ENCODE measurements at places on chromosomes 7 and 10. TPM values are rescaled to one million over a fixed set of nuclear protein-coding genes. Genes with fewer than 3 reads are reported as not detected.
A peak's percentile ranks its signal among the peaks of the same experiment; 100 is the strongest.

DNA sequence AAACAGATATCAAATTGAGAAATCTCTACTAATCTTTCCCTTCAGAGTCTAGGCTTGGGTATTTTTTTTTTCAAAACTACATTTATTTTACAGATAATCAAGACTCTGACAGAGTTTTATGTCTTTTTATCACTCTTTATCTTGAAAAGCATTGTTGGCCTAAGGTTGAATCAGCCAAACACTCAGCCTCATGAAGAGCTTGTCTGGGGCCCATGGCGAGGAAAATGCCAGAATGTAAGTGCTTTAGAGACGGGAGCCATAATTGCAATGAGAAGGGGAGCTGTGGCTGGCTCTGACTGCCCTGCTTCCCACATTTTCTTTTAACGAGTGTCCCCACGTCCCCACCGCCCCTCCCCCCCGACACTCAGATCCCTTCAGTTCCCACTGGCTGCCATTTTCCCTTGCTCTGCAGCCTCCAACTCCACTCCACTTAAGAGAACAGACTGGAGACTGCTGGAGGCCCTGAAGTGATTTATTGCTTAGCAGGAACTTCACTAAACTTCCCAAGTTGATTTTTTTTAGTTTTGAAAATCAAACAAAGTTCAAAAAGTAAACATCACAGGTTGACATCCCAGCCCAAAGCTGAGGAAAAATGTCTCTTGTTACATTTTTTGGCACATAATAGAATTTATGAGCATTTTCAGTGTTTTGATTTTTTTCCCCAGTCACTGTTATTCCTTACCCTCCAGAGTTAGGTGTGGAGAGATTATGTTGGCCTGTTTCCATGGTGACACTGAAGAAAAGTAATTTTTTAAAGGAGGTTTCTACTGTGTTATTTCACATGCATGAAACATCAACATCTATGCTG lies 637.5 kb upstream of the GALNT17 start:
- no peaks in the 10 kb centered on the region for H3K4me1 ChIP-seq
- H3K27ac ChIP-seq = no peak overlapping the region
- no peaks in the 10 kb centered on the region for H3K27me3 ChIP-seq
- no peak for DNase-seq
- H3K36me3 ChIP-seq = no peaks in the 10 kb centered on the region
- no peak overlapping the region for H3K4me3 ChIP-seq

SLC18A3 gene
- total RNA-seq = not detected

DNA sequence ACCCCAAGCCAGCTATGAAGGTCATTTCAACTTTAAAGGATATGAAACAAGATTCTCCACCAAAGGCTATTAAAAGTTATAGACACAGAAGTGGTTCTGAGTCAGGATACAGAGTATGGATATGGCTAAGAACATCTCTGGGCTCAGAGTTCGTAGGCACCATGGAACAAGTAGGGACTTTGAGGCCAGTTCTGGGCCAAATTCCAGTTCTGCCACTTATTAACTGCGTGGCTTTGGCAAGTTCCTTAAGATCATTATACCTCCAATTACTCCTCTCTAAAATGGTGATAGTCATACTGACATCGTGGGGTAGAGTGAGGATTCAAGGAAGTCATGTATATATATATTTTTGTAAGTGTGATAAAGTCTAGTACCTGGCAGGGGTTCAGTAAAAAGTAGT lies 105.8 kb upstream of the NFE2L3 start:
- no peak overlapping the region for H3K27ac ChIP-seq
- H3K27me3 ChIP-seq = no peaks in the 10 kb centered on the region
- no peaks in the 10 kb centered on the region for H3K36me3 ChIP-seq

- no peak overlapping the region for H3K27ac ChIP-seq
- no peaks in the 10 kb centered on the region for H3K27me3 ChIP-seq
- H3K36me3 ChIP-seq = no peaks in the 10 kb centered on the region
- H3K4me1 ChIP-seq = no peaks in the 10 kb centered on the region
- DNase-seq = no peak
- no peak overlapping the region for H3K4me3 ChIP-seq
These were observed 156.7 kb upstream of the TCF7L2 start for GRCh38 chr10:112793202-112793921.

DNA sequence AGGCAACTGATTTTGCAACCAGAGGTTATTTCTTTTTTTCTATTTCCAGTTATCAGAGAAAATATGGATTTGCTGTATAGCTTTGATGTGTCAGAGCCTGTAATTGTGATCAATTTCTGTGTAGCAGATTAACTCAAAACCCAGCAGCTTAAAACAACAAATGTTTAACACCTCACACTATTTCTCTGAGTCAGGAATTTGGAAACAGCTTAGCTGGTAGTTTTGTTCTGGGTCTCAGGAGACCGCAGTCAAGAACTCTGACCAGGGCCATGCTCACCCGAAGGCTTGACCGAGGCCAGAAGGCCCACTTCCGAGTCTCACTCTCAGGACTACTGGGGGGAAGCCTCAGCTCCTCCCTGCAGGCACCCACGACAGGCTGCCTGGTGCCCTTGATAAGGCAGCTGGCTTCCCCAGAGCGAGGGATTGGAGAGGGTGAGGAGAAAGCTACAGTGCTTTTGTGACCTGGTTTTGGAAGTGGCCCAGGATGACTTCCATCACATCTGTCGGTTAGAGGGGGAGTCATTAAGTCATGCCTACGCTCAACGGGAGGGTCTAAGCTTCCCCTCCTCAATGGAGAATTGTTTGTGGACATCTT lies 105.7 kb upstream of the SHH start:
- no peaks in the 10 kb centered on the region for H3K4me1 ChIP-seq
- H3K27ac ChIP-seq = no peak overlapping the region
- no peaks in the 10 kb centered on the region for H3K27me3 ChIP-seq
- DNase-seq = no peak

HPSE2 gene
- not detected for total RNA-seq

DNA sequence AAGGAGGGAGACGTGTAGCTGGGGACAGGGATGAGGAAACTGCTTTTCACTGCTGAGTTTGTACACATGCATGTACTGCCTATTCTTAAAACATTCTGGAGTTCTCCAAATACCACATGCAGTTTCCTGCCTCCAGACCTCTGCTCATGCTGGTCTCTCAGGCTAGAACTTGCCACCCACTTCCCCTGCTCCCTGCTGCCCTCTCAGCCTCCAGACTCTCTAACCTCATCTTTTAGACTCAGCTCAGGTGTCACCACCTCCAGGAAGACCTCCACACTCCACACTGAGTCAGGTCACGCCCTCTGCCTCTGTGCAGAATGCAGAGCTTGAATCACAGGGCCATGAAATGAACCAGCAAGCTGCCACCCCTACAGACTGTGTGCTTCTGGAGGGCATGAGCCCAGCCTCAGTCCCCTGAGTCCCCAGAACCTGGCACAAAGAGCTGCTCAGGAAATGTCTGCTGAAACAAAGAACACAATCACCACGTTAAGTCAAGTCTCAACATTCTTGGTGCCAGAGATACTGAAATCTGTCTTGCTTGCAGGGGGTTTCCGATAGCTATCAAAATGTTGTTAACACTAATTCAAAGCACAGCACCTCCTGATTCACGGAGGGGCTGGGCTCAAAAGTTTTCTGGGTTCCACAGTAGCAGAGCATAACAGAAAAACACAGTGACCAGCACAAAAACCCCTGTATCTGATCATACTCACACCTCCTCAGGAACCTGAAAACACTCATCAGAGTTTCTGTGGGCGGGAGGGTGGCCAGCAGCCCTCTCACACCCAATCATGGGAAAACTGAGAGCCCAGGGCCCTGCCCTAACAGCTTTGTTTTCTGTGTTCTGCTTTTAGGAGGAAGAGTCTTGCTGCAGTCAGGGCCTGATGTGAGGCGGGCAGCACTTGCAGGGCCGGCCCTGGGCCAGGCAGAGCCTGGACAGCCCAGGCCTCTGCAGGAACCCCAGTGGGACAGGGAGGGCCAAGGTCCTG lies 21.1 kb downstream of the FAM53B start:
- DNase-seq = peak; percentile 67
- H3K4me1 ChIP-seq = peaks cover 100% of the 10 kb centered on the region
- H3K4me3 ChIP-seq = no peak overlapping the region
- no peaks in the 10 kb centered on the region for H3K27me3 ChIP-seq
- H3K27ac ChIP-seq = peak overlapping the region; percentile 82

- no peaks in the 10 kb centered on the region for H3K27me3 ChIP-seq
- H3K4me3 ChIP-seq = no peak overlapping the region
- H3K36me3 ChIP-seq = no peaks in the 10 kb centered on the region
- DNase-seq = no peak
These were observed 336.9 kb downstream of the ADARB2 start for GRCh38 chr10:1400101-1401070.

DNA sequence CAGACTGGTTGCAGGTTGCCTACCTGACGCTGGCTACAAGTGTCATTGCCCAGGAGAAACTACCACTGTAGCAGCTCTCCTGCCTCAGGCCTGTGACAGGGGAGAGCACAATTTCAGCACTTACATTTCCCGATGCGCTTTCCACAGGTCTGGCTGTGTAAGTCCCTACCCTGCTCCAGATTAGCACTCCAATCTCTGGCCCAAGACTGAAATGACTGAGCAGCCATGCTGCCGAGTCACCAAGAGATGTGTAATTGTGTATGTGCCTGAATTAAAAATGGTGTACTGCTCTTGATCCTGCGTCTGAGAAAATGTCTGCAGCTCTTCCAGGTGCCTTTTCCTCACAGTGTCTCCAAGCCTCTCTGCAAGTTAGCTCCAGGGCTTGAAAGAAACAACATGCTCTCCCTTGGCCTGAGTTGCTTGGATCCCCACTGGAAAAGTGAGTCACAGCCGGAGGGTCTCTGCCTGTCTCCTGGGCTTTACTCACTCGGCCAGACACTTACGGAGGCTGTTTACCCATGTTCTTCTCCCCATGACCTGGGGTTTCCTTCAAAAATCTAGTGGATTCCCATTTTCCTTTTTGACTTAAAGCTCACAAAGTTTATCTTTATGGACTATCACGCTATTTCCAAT lies 1001.7 kb upstream of the KCND2 start:
- H3K36me3 ChIP-seq = no peaks in the 10 kb centered on the region
- H3K27me3 ChIP-seq = no peaks in the 10 kb centered on the region
- DNase-seq = no peak
- H3K4me3 ChIP-seq = no peak overlapping the region
- no peak overlapping the region for H3K27ac ChIP-seq
- H3K4me1 ChIP-seq = no peaks in the 10 kb centered on the region

- no peak overlapping the region for H3K27ac ChIP-seq
- no peaks in the 10 kb centered on the region for H3K36me3 ChIP-seq
- no peak for DNase-seq
- H3K4me3 ChIP-seq = no peak overlapping the region
These were observed 488.5 kb downstream of the DNAJB6 start for GRCh38 chr7:157825325-157825724.

LRRC61 gene
- 12.8 TPM for total RNA-seq

- H3K4me1 ChIP-seq = no peaks in the 10 kb centered on the region
- H3K4me3 ChIP-seq = no peak overlapping the region
- H3K36me3 ChIP-seq = no peaks in the 10 kb centered on the region
These were observed 333.8 kb downstream of the CALN1 start for GRCh38 chr7:72078301-72078700.

DNA sequence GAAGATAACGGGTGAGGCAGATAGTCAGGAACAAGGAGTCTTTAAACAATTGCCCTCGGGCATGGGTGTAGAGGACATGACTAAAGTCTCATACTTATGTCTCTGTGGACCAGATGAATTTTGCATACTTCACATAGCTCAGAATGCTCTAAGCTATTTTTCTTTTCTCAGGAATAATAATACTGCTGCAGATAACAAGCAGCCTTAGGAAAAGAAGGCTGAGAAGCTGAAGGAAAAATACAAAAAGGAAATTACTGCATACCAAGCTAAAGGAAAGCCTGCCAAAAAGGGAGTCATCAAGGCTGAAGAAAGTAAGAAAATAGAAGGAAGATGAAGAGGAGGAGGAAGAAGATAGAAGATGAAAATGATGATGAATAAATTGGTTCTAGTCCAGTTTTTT lies 13.4 kb upstream of the ERCC6 start:
- DNase-seq = no peak
- no peaks in the 10 kb centered on the region for H3K27me3 ChIP-seq
- no peaks in the 10 kb centered on the region for H3K4me1 ChIP-seq
- H3K27ac ChIP-seq = no peak overlapping the region

DNA sequence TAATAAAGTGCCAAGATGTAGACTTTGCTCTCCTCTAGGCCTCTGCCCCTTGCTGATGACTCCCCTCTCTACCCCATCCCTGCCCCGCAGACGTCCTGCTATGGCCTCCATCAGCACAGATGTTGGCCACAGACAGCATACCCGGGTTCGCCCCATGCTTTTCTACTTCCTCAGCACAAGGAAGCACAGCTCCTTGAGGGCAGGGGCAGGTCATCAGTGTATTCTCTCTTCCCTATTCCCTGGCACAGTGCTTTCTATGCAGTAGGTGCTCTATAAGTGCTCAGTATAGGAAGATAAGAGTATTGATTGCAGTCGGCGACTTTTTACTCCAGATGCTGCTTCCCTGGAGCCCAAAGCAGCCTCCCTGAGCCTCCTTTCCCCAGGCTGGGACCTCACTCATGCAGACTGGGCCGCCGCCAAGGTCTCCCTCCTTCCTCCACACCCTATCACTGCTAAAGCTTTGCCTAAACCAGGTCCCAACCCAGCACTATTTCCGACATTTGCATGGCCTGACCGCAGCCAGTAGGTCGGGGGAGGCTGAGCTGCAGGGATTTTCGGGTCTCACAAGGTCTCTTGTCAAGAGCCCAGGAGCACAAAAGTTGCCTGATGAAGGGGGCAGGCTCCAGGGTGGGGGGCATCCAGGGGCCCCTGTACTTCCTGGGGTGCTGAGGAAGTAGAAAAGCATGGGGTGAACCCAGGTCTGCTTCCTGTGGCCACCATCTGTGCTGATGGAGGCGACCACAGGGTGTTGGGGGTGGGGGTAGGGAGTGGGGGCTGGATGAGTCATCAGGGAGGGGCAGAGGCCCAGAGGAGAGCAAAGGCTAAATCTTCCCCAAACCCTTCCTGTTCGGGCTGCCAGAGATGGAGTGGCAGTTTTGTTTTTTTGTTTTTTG lies 8.0 kb downstream of the CALHM3 start:
- DNase-seq = peak; percentile 88
- H3K27ac ChIP-seq = peak overlapping the region; percentile 63

- no peaks in the 10 kb centered on the region for H3K27me3 ChIP-seq
- H3K4me3 ChIP-seq = no peak overlapping the region
- no peaks in the 10 kb centered on the region for H3K4me1 ChIP-seq
- no peak for DNase-seq
These were observed 83.9 kb downstream of the CADPS2 start for GRCh38 chr7:122802301-122802751.

DNA sequence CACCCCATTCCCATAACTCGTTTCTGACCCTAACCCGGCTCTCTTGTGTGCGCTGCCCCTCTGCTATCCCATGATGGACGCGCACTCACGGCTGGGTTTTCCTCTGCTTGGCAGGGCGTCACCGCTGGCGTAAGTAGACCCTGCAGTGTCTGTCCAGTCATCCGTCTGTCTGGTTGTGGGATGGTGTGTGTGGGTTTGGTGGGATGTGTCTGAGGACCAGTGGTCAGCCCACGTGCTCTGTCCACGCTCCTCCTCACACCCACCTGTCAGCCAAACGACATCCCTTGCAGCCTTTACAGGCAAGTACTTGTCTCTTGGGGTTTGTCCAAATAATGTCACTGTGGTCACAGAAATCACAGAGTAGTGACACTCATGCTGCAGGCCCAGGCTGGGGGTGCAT lies 20.8 kb downstream of the LDB3 start:
- DNase-seq = no peak
- no peaks in the 10 kb centered on the region for H3K4me1 ChIP-seq
- no peaks in the 10 kb centered on the region for H3K36me3 ChIP-seq
- H3K27ac ChIP-seq = no peak overlapping the region
- no peaks in the 10 kb centered on the region for H3K27me3 ChIP-seq
- H3K4me3 ChIP-seq = no peak overlapping the region

Measured in CD4-positive, alpha-beta memory T cell (primary cell).